ENCODE measurements at places on chromosomes 3 and 15. TPM values are rescaled to one million over a fixed set of nuclear protein-coding genes. Genes with fewer than 3 reads are reported as not detected.

Gene POLR2H
- 106 TPM for total RNA-seq

Gene SLC6A11
- total RNA-seq: not detected

Gene MCF2L2
- total RNA-seq: 1.2 TPM

Gene CHCHD4
- total RNA-seq: 20.4 TPM
